RPMI7951 (cell line): ENCODE measurements at places on chromosomes 1 and 21. TPM values are rescaled to one million over a fixed set of nuclear protein-coding genes. Genes with fewer than 3 reads are reported as not detected.

- DNase-seq, result no peak
Observed at GRCh38 chr1:235790123-235790522, 76.6 kb downstream of the LYST start.

DNA sequence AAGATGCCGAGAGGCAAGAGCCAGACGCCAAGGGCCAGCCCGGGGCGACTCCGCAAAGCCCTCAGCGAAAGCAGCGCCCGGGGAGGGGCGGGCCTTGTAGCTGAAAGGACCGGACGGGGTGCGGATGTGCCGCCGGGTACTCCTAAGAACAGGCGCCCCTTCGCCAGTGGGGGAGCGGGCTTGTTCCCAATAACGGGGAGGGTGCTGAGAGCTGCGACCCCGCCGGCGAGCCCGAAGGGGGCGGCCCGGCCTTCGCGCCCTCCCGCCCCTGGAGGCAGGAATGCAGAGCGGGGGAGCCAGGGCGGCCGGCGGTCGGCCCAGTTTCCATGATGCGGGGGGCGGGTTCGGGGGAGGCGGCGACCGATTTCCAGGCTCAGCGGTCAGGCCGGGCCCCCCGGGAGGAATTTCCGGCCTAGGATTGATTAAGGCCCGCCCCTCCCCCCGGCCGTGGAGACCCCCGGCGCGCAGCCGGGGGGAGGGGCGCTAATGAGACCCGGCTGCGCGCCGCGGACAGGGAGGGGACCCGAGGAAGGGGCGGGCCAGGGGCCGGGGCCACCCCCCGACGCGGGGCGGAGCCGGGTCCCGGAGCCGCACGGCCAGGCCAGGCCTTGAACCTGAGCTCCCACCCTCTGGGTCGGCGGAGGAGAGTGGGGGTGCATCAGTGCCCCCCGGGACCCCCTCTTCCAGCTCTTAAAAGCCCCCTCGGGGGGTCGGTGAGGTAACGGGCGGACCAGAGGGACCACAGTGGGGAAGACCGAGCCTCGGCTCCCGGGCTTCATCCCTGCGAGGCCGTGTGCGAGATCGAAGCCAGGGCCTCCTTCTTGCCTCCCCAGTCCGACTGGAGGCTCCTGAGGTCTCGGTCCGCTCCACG lies 898 bp upstream of the TMEM200B start:
- DNase-seq, result peak; percentile 70

DNA sequence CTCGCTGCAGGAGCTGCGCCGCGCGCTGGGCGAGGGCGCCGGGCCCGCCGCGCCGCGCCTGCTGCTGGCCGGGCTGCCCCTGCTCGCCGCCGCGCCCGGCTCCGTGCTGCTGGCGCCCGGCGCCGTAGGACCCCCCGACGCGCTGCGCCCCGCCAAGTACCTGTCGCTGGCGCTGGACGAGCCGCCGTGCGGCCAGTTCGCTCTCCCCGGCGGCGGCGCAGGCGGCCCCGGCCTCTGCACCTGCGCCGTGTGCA lies 730 bp downstream of the OLIG1 start:
- DNase-seq, result no peak

DNA sequence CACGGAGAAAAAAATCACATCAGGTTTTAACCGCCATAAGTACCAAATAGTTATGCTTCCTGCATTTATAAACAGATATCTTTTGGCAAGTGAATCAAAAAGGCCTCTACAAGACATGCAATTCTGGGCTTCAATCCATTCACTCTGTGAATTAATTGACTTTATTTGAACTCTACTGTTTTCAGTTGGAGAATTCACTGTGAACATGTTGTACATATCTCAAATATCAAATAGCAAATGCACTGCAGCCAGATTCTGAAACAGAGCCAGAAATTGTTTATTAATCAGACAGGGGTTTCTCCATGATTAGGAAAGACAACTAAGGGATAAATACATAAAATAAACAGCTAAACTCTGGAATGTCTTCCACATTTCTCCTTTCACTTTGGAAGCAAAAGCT lies 445.4 kb upstream of the NFIA start:
- no peak for DNase-seq

DNA sequence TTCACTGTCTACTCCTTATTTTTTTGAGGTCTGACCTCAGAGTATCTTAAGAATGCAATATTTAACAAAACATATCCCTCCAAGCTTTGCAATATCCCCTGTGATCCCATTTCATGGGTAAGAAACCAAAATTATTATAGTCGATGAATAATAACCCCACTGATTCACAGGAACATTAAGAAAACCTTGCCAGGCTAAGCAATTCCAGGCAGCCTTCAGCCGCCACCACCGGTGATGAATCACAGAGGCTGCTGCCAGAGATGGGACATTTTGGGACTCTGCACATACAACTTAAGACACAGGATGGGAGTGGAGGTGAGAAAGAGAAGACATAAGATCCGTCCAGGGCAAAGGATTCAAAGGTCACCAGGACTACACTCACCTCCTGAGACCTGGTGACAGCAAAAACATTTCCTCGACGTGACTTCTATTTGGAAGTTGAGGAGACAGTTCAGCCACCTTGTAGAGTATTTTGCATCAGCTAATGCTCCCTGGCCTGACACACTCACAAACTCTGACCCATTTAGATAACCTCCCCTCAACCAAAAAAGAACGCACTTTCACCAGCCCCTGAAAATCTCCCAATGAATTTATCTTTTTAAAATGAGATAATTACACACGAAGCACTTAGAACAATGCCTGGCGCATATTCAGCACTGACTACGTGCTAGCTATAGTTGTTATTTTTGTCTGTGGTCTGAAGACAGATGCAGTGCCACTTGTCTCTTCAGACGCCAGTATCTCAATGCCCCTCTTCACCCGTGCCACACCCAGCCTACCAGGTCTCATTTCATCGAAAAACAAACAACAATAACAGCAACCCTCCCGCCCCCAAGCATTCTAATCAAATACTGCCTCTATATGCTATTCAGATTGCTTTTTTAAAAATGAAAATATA lies 17.8 kb upstream of the OVAAL start:
- DNase-seq, result no peak

- DNase-seq, result no peak
Observed at GRCh38 chr1:202319381-202320080, 22.2 kb downstream of the UBE2T start.

- peak; percentile 41 for DNase-seq
Observed at GRCh38 chr1:21216835-21217811, 40.4 kb upstream of the EIF4G3 start.

DNA sequence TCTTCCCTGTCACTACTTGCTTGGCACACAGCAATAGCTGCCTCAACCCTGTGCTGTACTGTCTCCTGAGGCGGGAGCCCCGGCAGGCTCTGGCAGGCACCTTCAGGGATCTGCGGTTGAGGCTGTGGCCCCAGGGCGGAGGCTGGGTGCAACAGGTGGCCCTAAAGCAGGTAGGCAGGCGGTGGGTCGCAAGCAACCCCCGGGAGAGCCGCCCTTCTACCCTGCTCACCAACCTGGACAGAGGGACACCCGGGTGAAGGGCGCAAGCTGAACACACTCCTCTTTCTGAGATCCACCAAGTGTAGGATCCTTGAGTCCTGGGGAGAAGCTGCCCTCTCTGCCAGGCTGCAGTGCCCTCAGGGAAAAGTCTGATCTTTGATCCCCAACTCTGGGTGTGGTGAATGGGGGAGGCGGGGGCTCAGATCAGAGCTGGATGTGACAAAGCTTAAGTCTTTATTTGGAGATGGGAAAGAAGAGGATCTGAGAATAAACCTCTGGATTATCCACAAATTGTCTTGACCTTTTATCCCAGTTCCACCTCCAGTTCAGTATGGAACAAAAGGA lies 1.2 kb downstream of the RXFP4 start:
- no peak for DNase-seq

GRCh38 chr1:31936278-31936980 lies 1.7 kb downstream of the PTP4A2 start:
- DNase-seq, result no peak

DNA sequence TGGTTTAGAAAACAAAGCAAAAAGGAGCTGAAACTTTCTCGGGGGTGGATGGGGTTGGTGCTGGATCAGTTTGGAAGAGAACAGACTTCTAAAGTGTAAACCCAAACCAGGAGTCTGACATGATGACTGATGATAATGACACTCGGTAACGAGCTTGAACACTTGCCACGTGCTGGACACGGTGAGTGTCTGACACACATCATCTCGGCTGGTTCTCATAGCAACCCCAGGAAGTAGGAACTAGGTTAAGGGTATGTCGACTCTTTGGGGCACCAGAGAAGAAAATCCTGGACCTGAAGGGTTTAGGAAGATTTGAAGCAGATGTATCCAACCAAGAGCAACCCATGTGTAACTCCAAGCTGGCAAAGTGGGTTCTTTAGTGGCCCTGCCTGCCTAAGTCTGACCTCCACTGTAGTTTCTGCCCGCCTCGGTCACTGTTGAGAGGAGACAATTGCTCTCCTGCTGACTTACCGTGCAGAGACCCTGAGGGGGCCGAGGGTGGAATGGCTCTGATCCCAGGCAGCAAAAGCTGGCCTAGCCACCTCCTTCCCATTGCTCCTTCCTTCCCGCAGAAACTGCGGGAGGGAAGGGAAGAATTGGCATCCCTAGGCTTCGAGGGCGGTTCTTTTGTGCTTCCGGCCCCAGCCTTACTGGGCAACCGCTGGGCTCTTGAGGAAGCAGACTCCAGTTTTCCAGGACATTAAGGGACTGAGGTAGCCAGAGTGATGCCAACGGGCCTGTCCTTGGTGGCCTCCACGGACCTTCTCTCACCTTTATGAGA lies 156.0 kb downstream of the TOMM20 start:
- peak; percentile 24 for DNase-seq

- no peak for DNase-seq
Observed at GRCh38 chr1:37915476-37916093, 31.3 kb downstream of the INPP5B start.

DNA sequence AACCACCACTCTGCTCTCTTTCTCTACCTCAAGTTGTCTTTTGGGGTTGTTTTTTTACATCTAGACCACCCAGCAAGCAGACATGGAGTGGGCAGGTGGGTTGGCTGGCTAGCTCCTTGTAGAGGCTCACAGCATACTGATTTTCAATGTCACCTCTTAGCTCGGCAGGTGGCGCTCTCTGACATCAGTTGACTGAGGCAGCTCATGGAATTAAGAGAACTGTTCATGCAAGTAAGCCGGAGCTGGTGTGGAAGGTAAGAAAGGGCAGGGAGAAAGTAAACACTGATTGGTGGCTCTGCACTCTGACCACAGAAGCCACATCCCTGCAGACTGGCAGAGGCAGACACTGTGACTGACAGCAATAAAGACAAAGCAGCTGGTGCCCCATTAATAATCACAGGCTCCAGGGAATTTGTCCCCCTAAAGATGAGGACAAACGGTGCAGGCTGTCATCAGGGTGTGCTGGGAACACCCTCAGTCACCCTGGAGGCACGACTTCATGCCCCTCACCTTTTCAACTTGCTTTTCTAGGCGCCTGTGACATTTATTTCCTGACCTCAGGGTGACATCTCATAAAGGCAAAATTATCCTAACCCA lies 226.8 kb downstream of the LMX1A start:
- DNase-seq, result peak; percentile 46

GRCh38 chr1:22153660-22154437 lies 11.0 kb upstream of the WNT4 start:
- DNase-seq, result no peak

GRCh38 chr1:39048745-39049370 lies 22.7 kb downstream of the NDUFS5 start:
- no peak for DNase-seq

- no peak for DNase-seq
Observed at GRCh38 chr1:168842306-168842705, 113.3 kb upstream of the DPT start.

CNKSR1 gene
- total RNA-seq, result under 0.01 and 0.12 TPM in 2 replicates

VHLL gene
- not detected in 2 replicates for total RNA-seq

RGS13 gene
- total RNA-seq, result 0.20 and 0.84 TPM in 2 replicates

DEPDC1 gene
- total RNA-seq, result 82.5 and 117 TPM in 2 replicates
